ENCODE measurements at places on chromosomes 13 and 19.

- no peak for DNase-seq
These were observed 20.5 kb upstream of the FBXO27 start for GRCh38 chr19:39052846-39053245.

- no peak for DNase-seq
These were observed 82.1 kb downstream of the TBC1D4 start for GRCh38 chr13:75399879-75400217.

DNA sequence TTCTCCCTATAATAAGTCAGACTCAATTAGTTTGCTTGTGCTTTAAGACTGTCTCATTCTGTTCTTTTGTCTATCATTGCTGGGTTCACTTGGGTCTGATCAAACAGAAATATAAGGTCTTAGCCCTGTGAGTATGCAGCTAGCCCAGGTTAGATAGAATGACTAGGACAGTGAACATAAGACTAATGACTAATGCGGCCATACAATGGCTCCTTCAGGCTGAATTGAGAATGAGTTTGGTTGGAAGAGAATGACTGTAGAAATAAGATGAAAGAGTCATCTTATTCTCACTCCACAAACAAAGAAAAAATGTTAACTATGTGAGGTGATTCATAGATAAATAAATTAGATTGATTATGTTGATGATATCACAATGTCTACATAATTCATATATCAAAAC lies 50.1 kb upstream of the OBI1 start:
- no peak for DNase-seq

DNA sequence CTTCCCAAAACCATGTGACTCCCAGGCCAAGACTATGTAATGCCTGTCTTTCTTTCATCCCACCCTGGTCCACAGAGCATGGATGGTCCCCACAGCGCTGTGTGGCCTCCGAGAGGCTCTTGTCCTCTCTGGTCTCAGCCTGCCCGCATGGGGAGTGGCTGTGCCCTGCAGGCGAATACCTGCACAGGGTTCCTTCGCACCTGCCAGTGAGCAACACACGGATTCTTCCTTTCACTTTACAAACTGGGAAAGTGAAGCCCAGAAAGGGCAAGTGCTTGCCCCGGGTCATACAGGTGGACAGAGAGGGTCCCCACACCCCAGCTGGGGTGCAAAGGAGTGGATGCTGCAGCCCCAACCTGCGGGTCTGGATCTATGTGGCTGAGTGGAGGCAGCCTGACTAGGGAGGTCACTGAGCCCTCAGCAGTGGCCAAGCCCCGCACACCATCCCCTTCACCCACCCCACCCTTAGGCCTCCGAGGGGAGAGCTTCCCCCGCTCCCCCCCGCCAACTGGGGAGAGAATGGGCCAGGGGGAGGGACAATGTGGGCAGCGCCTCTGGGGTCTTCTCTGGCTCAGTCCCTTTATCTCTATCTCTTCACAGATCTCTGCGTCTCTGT lies 747 bp upstream of the MARK4 start:
- DNase-seq, result no peak

DNA sequence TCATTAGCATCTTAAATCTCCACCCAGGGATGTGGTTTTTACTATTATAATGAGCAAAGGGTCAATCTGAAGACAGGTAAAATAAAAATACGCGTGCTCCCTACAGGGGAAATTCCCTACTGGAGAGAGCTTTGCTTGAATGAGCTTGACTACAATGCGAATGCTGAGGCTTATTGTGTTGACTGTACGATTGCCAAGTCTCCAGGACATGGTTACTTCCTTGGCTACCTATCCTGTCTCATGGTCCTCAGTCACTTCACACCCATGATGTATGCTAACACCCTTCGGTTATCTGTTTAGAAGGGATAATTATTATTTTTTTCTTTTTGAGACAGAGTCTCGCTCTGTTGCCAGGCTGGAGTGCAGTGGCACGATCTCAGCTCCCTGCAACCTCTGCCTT lies 61.7 kb downstream of the ZNF627 start:
- no peak for DNase-seq

DNA sequence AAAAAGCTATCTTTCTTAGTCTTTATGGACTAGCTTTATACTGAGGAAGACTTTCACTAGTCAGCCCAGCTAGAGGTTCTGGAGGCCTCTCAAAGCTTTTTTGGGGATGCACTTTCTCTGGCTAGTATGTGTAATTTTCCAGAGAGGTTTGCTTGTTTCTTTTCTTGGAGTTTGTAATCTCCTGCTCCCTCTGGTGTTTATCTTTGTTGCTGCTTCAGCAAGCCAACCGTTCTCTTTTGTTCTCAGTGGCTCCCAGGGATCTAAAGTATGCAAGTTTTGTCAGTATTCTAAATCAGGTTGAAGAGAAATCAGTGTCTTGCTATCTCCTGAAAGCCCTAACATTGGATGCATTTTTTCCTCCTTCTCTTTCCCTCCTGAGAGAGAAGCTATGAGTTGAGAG lies 121.1 kb upstream of the MYO16 start:
- DNase-seq, result no peak

Measured in CD4-positive, alpha-beta T cell treated with Interleukin-6 for 4 hours (primary cell).